ENCODE measurements at places on chromosomes 6 and 20.

DNA sequence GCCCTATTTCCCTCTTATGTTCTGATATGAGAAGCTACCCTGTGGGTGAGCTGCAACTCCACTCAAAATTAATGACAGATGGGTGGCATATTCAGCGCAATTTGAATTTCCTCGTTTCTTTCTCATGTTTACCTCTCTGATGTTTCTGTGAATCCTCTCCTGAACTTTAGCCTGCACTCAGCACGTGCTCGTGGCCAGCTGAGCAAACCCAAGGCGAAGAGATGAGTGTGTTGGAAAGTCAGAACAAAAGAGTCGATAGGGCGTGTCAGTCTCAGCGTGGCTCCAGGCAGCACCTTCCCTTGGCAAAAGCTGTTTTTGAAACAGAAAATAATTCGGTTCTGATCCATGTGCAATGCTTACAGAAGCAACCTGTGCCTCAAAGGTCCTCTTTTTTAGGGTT lies 226.1 kb upstream of the GMDS start:
- no peak for DNase-seq

- no peak for DNase-seq
Measured at GRCh38 chr6:69974193-69974592, 107.8 kb downstream of the COL19A1 start.

DNA sequence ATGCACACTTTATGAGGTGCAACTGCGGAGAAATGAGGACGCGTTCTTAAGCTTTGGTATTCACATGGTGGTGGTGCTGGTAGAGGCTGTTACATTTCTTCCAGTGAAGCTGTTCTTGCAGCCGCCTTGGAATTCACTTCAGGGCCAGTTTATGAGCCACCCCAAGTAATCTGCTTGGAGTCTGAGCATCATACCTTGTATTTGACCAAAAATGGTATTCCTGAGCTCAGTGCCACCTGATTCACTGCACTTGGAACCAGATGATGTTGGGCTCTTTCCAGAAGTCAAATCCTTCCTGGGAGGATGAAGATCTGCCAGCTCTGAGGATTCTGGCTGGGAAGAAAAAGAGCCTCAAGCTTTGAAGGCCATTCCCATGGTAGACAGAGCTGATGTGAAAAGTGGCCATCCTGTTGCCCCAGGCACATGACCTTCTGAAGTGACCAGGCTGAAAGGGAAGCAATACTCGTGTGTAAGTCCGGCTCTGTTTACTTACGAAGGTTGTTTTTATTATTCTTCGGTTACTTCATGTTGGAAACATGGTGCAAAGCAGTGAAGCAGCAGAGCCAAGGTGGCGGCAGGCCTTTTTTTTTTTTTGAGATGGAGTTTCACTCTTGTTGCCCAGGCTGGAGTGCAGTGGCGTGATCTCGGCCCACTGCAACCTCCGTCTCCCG lies 7.7 kb downstream of the MANBAL start:
- DNase-seq: no peak

- DNase-seq: no peak
Measured at GRCh38 chr6:168934660-168935627, 318.7 kb downstream of the THBS2 start.

DNA sequence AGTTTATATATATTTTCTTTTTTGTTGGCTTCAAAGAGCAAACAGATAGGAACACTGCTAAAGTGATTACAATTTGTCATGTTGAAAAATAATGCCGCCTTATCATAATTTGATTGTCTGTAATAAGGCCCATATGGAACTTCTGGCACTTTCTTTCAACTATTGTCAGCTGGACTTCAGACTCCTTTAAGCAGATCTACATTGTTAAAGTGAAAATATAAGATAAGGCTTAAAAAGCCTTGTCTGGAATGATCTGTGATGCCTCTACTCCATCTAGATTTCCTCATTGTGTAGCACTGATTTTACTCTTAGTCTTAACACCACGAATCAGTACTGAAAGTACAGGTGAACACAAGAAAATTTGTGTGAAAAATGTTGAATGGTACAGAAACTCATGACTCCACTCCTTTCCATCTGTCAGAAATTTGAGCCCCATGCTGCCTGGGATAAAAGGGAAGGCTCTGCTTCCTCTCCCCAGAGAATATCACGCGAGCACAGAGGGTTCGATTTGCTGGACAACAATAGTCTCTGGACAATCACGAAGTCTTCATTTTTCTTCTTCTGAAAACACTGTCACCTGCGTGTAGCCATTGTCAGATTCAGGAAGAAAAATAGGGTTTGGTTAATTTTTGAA lies 56.0 kb downstream of the BCAS1 start:
- peak; percentile 42 for DNase-seq

- no peak for DNase-seq
Measured at GRCh38 chr6:11653028-11653583, 115.6 kb downstream of the TMEM170B start.

DNA sequence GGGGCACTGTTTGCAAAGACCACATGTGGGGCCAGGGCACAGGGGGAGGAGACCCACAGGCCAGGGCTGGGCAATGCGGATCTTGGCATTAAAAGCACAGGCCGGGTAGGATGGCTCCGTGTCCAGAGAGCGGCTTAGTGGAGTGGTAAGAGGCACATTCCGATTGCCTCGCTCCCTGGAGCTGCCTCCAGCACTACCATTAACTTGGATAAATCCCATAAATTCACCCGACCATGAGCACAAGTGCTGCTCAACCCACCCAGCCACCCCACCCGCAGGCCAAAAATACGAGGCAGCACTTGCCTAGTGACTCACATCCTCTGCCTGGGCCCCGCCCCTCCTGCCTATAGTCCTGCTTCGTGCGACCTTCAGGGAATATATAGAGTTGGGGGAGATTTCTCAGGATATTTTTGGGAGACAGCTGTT lies 67.5 kb upstream of the QKI start:
- no peak for DNase-seq

Data from glutamatergic neuron (in vitro differentiated cells).